GM13976 (cell line): ENCODE measurements at places on chromosomes 4 and X.

- DNase-seq: no peak
Measured at GRCh38 chr4:172141025-172141424, 327.8 kb downstream of the GALNTL6 start.

DNA sequence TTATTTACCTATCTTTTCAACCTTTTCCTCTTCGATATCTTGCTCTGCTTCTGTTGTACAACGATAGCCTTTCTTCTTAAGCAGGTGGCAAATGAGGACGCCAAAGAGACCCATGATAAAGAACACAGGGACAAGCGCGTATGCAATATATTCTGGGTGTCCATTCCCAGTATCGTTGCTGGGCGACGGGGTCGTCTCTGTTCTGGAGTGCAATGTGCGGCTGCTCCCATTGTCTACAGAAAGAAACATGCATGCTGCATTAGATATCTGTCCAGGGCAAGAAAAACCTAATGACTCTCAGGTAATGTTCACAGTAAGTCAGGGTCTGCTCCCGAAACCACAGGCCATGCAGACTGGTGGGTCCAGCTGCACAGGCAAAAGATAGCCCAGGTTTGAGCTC is 36.9 kb downstream of the RELL1 start:
- DNase-seq: no peak

DNA sequence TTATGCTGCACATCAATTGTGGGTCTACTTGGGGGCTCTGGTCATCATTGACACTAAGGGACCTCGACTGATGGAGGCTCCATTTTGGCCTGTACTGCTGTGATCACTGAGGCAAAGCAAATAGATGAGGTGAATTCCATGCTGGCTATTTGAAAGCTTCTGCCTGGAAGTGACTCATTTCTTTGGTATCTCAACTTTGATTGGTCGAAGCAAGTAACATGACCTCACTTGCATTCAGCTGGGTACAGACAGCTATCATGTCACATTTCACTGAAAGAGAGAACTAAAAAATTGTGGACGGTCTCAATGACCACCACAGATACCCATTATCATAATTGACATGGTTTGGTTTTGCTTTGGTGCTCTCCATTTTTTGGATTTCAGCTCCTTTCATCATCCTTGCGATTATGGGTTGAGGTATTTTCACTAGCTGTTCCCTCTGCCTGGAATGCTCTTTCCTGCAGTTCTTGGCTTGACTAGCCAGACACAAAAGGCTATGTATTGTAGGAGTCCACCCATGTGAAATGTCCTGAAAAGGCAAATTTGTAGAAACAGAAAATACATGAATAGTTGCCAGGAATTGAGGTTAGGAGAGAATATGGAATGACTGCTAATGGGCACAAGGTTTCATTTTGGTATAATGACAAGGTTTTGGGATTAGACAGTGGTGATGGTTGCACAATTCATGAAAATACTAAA is 369.2 kb upstream of the LCORL start:
- no peak for DNase-seq

DNA sequence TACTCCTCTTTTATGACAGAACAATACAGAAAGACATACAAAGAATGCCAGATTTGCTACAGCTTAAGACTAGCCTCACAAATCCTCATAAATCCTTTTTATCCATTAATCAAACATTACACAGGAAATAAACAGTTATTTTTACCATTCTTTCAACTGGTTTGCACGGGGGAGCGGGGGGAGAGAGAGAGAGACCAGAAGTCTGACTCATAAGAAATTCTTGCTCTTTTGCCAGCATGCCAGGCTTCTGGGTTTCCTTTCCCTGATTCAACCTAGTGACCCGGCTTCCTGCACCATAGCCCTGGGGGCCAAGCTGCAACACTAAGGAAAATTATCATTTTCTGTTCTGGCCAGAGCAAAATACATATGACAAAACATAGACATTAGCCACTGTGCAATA is 6.8 kb upstream of the RRAGB start:
- no peak for DNase-seq

- no peak for DNase-seq
Measured at GRCh38 chr4:185215261-185215660, 5.9 kb downstream of the SNX25 start.

- DNase-seq: no peak
Measured at GRCh38 chr4:66059556-66059955, 389.3 kb upstream of the EPHA5 start.

DNA sequence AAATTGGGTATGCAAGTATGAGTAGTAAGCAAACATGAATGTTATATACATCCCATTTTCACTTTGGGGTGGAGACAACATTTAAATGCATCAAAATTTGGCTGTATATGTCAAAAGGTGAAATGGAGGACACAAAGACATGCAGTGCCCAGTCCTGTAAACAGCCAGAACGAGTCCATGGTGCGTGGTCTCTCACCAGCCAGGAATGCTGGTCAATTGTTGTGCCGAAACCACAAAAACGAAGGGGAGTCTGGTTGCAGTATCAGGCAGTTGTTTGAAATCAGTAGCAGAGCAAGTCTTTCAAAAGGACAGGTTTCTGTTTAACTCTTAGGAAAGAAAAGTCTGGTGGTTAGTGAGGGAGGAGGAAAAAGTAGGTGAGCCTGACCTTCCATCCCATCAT is 22.3 kb upstream of the RNF150 start:
- no peak for DNase-seq

DNA sequence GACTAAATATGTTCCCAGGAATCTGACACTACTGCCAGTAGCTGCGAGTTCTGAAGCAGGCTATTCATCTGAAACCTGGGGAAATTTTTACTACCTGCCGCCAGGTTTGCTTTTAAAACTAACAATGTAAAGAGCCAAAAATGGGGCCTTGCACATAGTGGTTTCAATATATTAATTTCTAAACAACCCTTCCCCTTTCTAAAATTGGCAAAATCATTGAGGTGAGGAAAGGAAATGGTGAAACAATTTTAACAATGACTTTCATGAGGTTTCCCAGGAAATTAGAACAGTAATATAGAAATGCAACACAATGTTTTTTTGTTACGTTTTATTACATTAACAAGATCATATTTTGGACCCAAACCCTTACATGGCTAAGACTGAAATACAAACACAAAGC is 21.3 kb downstream of the FANCB start:
- DNase-seq: no peak

DNA sequence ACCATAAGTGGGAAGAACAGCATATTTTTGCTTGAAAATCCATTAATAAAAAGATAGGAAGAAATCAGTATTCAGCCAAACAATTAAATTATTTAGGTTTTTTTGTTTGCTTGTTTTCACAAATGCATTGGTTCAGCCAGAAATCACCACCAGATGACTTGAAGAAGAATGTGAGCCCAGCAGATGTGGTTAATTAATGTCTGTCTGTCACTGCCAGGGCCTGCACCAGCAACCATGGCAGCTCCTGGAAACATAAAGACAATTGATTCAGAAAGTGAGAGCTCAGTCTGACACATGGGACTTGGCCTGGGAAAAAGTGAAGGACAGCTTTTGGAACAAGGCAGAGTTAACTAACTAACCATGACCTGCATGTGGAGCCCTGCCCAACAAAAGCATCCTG is 74.0 kb downstream of the MAOB start:
- no peak for DNase-seq
